ENCODE measurements at places on chromosomes 4 and X.

DNA sequence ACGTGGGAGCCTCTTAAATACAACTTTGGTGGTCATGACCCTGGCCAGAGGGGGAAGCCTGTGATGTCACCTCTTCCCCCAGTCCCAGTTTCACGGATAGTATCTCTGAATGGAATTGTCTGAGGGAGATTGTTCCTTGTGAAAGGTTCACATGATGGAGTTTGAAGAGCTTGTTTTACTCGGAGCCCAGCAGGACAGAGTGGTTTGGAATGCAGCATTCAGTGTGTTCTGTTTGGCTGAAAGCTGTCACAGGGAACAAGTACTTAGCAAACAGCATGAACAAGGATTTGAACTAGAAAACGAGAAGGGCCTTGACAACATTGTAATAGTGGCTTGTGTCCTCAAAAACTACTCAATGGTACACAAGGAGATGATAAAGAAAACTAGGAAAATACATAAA is 133.9 kb upstream of the CXorf66 start:
- no peak for DNase-seq

DNA sequence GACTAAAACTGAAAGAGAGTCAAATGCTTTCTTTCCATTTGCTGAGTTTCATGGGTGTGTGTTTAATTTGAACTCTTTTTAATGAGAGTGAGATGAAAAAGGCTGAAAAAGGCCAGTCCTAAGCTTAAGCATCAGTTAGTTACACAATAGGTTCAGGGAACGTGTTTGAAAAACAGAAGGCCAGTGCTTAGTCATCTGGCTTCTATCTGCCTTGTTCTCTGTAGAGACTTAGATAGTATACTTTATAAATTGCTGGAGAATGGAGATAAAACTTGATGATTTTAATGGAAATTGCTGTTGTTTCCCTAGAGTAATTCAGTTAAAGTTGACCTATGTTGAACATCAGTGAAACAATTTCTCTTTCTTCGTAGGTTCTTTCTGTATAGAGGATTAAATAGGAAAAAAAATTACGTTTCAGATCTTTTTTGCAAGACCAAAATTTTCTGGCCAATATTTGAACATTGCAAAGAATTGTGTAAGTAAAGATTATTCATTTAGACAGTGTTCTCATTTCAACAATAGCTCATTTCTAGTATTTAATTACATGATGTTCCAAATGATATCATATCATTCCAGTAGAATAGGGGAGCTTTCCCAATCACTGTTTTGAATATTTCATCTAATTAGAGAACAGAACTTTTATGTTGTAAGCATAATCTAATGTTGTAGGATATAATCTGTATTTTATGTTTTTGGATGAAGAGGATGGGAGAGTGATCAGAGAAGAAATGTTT is 1088.8 kb downstream of the ADGRL3 start:
- no peak for DNase-seq

DNA sequence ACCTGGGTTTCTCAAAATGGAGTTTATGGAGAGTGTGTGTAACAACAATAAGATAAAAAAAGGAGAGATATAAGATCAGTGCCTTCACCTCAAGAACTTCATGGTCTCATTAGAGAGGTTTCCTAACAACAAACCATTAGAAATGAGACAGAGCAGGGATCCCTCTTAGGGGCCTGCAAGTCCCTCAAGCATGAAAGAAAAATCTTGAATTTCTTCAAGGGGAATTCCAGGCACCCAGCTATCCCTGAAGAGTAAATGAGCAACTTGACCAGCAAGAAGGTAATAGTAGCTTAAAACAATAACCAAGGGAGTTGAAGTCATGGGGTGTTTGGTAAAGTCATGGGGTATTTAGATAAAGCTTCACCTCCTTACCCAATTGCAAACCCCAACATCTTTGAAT is 49.7 kb upstream of the TLR3 start:
- DNase-seq = no peak

DNA sequence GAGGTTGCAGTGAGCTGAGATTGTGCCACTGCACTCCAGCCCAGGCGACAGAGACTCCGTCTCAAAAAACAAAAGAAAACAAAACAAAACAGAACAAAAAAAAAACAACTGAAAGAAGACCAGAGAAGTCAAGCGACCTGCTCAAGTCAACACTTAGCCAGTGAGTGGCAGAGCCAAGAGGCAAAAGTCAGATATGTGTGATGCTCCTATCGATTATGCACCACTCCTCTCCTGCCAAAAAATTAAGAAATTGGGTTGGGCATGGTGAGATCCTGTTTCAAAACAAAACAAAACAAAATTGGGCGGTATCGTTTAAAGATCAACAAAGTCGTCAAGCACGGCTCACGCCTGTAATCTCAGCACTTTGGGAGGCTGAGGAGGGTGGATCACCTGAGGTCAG is 137.7 kb downstream of the PDS5A start:
- no peak for DNase-seq

DNA sequence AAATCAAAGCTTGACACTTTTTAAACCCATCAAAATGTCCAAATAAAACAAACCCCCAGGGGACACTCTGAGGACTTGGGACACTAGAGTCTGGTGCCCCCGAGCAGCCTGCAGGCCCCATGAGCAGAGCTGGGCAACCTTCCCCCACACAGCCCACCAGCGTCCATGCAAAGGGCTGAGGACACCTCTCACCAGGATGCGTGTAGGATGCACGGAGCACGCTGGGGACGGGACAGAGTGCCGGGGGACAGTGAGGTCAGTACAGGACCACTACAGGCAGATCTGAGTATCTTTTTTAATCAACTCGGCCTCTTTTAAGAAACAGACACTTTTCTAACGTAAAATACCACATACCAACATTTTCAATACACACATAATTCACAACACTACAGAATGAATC is 6.9 kb downstream of the GAK start:
- no peak for DNase-seq

DNA sequence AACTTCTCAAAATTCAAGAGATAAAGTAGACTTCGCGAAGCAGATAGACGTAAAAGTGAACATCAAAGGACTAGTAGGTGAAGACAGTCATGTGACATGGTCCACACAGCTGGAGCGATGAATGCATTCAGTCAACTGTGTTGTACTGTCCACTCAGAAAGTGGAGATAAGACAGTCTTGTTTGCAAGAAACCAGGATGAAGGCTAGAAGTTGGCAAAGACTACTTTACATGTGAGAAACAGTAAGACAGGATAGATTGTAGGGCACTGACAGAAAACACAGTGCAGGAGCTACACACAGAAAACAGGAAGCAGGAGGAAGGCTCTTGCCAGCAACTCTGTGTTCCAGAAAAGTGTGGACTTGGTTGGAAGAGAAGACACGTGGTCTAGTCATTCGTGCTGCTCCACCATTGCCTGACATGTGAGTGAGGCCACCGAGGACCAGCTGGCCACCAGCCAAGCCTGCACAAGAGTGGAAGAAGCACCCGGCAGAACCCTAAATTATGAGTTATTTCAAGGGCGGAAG is 78.9 kb downstream of the FAT1 start:
- no peak for DNase-seq

- DNase-seq = peak; percentile 79
Measured at GRCh38 chr4:56907489-56908205, at the start of gene REST. REST (plus strand) TSS chr4:56907900; CDS start chr4:56910639, 2,739 bp downstream.

DNA sequence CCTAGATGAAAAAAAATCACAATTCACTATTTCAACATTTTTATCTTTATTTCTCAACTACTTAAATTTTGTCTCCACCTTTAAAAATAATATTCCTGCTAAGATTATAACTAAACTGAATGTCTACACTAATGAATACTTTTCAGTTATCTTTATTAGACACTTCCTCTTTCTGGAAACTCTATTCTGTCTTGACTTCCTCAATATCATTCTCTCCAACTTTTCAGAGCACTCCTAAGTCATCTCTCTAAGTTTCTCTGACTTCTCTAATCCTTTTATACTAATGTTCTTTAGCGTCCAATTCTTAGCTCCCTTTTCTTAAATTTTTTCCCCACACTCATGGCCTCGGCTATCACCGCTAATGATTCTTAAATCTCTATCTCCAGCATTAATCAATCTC is 374.2 kb downstream of the FBXO8 start:
- DNase-seq = no peak

GRCh38 chr4:23856630-23857029 is 33.2 kb downstream of the PPARGC1A start:
- no peak for DNase-seq

DNA sequence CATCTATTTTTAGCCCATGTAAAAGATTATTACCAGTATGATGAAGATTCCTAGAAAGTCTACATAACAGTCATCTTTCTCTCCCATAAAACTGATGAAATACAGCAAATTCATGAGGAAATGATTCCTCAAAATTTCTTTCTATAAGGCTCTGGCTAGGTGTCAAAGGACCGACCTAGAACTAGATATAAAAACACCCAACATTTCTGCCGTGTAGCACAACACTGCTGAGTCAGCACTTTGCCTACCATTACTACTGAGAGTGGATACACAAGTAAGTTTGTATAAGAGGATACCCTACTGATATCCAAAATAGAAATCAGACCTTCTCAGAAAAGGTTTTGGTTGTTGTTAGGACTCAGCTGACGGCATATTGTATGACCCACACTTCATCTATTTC is 24.7 kb downstream of the TMEM47 start:
- DNase-seq = no peak

GRCh38 chr4:178148106-178148505 is 705.9 kb upstream of the AGA start:
- no peak for DNase-seq

GRCh38 chrX:41449615-41450014 is 2.5 kb downstream of the NYX start:
- DNase-seq = no peak

DNA sequence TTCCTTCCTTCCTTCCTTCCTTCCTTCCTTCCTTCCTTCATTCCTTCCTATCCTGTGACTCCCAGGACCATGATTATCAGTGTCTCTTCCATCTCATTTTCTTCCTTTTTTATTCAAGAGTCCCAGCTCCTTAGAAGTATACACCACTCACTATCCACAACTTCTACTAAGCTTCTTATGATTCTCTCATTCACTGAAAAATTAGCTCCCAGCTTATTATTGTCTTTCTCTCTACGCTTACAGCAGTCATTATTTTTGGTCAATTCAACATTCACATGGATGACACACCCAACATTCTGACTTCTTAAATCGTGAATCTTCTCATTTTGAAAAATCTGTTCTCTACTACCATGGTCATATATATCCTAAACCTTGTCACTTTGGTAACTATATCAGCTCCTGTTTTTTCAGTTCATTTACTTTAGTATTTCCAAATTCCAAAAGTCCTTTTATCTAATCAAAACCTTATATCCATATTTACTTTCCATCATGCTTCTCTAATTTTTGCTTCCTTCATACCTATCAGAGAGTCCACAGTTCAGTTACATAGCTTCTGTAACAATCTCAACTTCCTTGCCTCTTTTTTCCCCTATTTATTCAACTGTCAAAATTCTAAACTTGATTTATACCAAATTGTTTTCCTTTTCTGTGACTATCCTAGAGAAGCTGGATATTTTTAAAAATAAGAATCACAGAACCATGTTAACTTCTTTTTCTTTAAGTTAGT is 677.5 kb downstream of the RAPGEF2 start:
- no peak for DNase-seq

DNA sequence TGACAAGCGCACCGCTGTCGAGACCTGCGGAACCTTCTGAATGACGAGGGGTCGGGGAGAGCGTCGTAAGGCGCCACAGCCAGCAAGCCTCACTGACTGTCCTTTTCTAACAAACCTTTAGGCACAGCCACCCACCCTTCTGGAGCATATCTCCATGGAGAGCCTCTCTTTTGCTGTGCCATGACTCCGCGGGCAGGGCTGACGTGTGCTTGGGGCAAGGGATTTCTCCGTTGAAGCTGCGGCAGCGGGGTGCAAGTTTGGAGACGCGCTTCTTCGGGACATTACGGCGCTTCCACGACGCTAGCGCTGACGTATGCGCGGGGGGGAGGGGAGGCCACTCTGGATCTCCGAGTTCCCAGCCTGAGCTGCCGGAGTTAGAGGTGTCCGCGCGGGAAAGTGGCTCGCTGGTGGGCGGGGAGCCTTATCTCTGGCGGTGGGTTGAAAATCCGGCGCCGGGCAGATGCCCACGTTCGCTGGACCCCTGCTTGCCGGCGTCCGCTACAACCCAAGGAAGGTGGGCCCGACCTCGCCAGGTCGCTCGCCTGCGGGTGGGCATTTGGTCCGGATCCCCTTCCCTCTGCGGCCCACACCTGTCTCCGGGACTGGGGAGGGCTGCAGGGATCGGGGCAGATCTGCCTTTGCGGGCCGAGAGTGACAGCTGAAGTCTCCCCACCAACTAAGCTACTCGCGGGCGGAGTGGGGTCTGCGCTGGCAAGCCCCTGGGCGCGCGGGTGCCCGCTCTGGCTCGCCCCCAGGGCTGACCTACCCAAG is 543 bp upstream of the SLC10A7 start:
- peak; percentile 76 for DNase-seq

DNA sequence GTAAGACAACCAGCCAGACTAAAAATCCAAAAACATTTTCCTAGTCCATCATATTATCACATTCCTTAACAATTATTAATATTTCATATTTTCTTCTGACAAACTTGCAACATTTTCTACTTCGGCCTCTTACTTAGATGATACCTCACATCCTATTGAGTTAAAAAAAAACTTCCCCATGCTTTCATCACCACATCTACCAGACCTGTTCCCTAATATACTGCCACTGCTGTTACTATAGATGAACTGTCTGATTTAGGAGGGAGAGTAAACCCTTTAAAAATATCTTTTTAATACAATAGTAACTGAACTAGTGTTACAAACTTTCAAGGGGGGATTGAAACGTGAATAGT is 1.5 kb downstream of the FAM200B start:
- DNase-seq = no peak

- no peak for DNase-seq
Measured at GRCh38 chrX:129423191-129423590, 100.1 kb downstream of the SMARCA1 start.

DNA sequence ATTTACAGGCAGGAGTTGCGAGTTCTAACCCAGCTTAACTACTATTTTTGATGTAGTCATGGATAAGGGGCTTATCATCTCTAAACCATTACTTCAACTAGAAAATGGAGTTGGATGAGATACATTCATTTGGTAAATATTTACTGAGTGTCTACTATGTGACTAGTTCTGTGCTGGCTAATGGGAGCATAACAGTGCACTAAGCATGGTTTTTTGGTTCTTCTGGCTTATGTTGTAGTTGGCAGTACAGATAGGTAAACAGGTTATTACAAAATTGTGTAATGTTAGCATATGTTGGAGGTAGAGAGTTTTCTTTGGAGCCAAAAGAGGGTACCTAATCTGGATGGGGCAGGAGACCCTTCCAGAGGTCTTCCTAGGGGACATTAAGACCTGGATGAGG is 25.8 kb upstream of the PI4K2B start:
- DNase-seq = no peak

GRCh38 chrX:96989830-96990571 is 106.3 kb downstream of the RPA4 start:
- no peak for DNase-seq

- DNase-seq = no peak
Measured at GRCh38 chr4:9979101-9979701, 42.1 kb downstream of the SLC2A9 start.

GRCh38 chr4:152539556-152540292 is 3.8 kb upstream of the FBXW7 start:
- DNase-seq = no peak

GRCh38 chrX:38881727-38882126 is 80.5 kb downstream of the MID1IP1 start:
- DNase-seq = no peak

GRCh38 chr4:102321260-102321995 is 23.9 kb downstream of the SLC39A8 start:
- no peak for DNase-seq
